ENCODE measurements at places on chromosomes 13 and 19.

- DNase-seq = no peak
Measured at GRCh38 chr19:31783592-31783991, 434.4 kb upstream of the TSHZ3 start.

DNA sequence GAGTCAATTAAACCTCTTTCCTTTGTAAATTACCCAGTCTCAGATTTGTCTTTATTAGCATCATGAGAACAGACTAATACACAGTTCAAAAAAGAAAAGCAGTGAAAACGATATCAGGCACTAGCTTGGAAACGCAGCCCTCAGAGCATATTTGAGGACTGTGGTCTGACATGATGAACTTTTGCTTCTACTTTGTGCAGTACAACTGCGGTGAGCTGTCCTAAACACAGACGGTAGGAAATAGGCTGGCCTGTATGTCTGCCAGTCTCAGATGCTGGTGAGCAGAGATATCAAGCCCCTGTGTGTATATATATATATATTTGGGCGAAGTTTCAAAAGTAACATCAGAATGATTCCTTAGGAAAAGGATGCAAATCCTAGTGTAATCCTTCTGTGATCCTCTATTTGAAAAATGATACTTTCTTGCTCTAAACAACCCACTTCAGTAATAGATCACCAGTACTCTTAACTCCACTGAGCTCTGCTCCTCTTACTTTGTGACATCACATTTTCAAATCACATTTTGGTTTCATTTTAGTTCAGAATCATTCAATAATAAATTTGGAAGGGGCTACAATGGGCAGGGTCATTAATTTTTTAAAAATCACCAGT is 74.4 kb downstream of the TNFRSF19 start:
- no peak for DNase-seq

GRCh38 chr13:45445053-45445452 is 19.7 kb upstream of the COG3 start:
- DNase-seq = no peak

- DNase-seq = no peak
Measured at GRCh38 chr19:56015756-56016155, 29.2 kb downstream of the NLRP5 start.

GRCh38 chr19:50720921-50721381 is 1.3 kb upstream of the SHANK1 start:
- DNase-seq = no peak

- DNase-seq = peak; percentile 71
Measured at GRCh38 chr19:50556282-50557008, 11.8 kb downstream of the LRRC4B start.

- DNase-seq = no peak
Measured at GRCh38 chr19:38684078-38684861, 36.8 kb downstream of the ACTN4 start.

DNA sequence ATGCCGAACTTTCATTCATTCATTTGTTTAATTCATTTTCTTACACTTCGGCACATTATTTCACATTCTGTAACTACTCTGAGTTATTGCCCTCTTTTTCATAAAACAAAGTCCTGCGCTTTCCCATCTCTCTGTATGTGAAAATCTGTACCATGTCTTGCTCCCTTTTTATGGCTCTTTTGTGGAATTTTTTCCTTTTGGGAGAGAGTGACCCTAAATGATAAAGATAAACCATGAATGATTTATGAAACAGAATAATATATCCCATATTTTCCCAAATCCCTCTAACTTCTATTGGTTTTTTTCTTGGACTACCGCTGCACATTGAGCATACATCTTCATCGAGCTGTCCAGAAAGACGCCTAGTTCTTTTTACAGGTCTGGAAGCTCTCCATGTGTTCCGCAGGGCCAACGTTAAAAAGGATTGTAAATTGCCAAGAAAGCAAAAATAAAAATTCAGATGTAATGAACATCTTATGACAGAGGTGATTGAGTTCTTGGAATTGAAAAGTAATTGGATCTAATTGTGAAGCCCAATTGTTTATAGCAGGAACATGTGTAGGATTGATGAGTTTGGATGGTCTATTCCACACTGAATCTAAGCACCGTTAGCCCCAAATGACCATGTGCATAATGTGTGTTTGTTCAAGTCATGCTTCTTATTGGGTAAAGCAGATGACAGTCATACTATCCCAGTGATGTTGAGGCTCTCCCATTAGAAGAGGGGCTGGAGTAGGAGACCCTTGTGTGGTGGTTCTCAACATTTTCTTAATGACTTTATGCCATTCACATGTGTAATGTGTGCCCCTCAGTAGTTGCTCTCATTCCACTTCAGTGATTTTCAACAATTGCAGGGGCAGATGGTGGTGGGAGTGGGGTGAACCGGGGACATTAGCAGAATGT is 378.9 kb downstream of the DLEU7 start:
- DNase-seq = no peak

DNA sequence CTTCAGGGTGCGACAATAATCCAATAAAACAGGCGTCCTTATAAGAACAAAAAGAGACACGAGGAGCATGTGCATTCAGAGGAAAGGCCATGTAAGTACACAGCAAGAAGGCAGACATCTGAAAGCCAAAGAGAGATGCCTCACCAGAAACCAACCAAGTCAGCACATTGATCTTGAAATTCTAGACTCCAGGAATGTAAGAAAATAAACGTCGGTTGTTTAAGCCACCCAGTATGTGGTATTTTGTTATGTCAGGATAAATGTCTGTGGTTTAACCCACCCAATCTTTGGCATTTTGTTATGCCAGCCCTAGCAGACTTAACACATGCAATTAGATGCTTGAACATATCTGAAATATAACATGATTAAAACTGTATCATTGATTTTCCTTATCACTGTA is 452.0 kb downstream of the SLITRK6 start:
- no peak for DNase-seq

- no peak for DNase-seq
Measured at GRCh38 chr19:49626226-49626625, 13.7 kb downstream of the RRAS start.

- no peak for DNase-seq
Measured at GRCh38 chr19:33295621-33296487, 6.5 kb downstream of the CEBPA start.

- no peak for DNase-seq
Measured at GRCh38 chr19:29524201-29524911, 1.4 kb upstream of the VSTM2B start.

DNA sequence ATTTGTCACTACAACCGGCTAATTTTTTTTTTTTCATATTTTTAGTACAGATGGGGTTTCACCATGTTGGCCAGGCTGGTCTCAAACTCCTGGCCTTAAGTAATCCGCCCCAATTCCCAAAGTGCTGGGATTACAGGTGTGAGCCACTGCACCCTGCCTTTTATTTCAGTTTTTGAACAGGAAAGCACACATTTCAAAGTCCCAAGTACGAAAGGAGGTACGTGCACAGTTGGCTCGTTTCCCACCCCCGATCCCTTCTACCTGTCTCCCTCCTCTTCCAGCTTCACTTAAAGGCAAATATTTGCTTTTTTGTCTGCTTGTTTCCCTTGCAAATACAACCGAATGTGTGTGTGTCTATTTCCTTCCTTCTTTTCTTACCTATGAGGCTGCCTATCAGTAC is 30.5 kb downstream of the ZIC5 start:
- no peak for DNase-seq

Measured in activated naive CD4-positive, alpha-beta T cell (primary cell).